Activated naive CD4-positive, alpha-beta T cell (primary cell): ENCODE measurements at places on chromosomes 4 and X.

DNA sequence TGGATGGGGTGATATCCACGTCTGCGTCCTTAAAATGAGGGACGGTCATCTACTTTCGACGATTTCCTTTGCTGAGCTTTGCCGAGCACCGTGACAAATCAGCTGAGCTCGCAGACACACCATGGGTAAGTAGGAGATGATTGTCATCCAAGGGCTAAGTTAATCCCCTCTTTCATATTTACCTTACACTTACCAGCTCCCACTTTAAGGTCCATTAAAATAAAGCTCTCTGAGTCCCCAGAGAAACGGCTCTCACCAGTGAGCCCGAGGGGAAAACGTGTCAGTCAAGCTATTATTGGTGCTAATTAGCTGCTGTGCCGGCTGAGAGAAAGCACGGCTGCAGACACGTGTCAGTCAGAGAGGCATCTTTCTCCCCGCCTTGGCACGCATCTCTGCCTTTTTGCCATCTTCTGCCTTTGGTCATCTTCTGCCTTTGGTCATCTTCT is 72.2 kb downstream of the CRLF2 start:
- DNase-seq, result no peak

DNA sequence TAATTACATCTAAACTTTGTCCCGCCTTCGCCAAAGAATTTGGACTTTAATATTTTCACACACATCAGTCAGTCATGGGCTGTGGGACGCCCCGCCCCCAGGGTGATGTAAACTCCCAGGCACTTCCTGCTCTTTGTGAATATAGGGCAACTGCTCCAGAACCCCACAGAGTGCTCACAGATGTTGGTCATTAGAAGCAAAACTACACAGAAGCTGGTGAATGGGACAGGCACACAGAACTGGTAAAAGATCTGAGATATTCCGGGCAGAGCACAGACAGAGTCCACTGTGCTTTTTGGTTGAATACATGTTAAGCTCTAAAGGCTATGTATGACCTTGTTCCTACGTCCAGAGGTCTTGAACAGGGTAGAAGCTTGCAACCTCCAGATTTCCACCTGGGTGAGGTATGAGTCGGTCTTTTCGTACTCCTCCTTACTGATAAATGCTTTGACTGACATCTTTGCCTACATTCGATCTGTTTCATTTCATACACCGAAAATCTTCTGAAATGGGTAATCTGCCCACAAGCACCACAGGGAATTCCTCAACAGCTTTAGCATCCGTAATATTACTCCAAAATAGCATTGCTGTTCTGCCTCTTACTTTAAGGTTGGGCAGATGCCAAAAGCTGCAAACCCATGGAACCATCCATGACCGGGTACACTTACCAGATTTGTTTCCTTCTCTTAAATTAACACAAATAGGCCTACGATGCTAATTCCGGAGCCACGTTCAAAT is 144.6 kb downstream of the AMELX start:
- no peak for DNase-seq

- no peak for DNase-seq
These were observed 512.7 kb upstream of the FAT1 start for GRCh38 chr4:187236209-187236890.

- no peak for DNase-seq
These were observed 24.0 kb downstream of the GALNT7 start for GRCh38 chr4:173192375-173193162.

DNA sequence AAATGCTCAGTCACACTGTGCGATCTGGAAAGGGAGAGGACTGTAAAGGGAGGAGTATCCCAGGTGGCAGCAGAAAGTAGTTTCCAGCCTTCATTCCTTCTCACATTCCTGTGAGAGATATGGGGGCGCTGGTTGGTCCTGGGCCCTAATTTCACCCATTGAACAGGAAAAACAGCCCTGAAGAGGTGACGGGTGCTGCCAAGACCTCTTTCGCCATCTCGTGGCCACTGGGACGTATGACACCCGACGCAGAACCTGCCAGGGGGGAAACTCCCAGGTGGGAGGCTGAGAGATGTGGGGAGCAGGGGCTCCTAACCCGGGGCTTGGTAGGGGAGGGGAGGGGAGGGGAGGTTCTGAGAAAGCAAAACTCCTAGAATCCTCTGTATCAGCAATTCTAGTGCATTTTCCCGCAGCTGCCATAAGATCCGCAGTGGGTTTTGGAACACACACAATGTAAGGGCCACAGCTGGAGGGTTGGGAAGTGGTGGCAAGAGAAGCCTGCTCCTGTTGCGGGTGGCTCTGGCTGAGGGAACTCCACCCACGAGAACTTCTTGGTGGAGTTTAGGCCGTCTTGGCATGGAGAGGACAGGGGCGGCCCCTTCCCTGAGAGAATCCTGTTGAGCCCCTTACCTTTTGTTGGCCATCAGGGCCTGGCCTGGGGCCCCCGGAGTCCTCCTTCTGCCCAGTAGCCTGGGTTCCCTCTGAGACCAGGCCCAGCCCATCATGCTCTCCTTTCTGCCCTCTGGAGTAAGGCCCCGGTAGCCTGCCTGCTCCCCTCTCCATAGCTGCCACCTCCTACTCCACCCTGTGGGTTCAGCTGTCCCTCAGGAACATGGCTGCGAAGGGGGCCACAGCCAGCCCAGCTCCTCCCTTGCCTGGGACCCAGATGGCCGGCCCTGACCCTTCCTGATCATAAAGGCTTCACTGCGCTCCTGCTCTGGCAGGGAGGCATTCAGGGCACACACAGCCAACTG is 134.1 kb downstream of the OR13H1 start:
- DNase-seq, result peak; percentile 16

DNA sequence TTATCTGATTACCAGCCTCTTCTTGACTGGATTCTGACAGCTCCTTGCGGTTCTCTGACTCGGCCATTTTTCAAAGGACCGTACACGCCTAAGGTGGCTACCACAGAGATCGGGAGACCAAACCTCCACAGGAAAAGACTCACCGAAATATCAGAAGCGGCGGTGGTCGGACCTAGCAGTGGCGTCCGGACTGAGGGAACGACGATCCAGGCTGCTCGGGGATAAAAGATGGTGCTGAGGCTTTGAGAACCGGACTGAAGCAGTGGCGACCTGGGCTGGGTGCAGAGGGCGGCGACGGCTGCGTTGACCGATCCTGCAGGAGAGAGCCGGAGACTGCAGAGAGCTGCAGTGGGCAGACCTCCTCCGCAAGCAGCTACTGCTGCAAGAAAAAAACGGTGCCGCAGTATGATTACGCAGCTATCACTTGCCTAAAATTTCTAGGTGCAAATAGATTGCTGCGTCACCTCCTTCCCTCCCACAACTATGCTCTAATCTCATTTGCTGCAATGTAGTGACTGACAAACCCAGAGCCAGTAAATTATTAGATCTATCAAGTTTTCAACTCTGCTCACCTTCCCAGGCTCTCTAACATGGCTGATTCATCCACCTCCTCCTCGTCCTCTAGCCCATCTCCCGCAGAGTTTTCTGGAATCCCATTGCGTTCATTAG is at the start of gene NAP1L2:
NAP1L2 (minus strand) TSS at position 426 of the 669 bp plus-strand sequence; CDS start at position 67, 359 bp downstream.
- DNase-seq, result peak; percentile 2

- no peak for DNase-seq
These were observed 181.7 kb upstream of the AGTR2 start for GRCh38 chrX:115988825-115989224.

- no peak for DNase-seq
These were observed 109.5 kb upstream of the MYOZ2 start for GRCh38 chr4:119025916-119026661.

DNA sequence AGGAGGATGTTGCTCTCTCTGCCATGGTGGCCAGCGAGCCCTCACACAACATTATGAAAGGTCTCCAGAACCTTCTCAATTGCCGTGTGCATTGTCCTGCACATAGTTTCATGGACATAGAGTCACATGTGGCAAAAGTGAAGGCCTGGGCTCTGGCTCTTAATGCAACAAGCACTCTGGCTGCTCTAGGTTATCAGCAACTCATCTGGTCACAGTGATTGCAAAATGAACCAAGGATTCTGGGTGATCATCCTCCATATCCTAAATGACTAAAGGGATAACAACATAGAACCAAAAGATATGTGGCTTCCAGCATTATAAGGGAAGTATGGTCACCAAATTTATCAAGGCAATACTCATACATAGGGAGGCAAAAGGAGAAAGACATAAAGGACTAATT is 175.2 kb downstream of the MGST2 start:
- DNase-seq, result no peak

DNA sequence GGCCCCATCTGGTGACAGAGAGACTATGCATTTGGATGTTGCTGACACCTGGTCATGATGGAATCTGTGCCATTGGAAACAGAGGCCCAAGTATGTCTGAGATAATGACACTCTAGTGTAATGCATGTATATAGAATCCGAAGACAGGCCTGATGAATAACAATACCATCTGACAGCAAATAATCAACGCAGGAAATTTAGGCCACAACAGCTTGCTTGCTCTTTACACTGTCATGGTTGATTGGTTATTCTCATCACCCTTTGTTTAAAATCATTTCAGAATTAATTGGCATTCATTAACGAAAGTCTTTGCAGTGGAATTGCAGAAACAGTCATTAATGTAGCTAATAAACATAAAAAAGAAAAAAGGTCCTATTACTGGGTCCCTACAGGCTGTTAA is 194.8 kb downstream of the AFF2 start:
- no peak for DNase-seq

- no peak for DNase-seq
These were observed 1522.9 kb downstream of the PCDH18 start for GRCh38 chr4:136009258-136009832.

GRCh38 chrX:19824603-19825002 is 62.8 kb downstream of the SH3KBP1 start:
- no peak for DNase-seq

- DNase-seq, result no peak
These were observed 106.2 kb upstream of the FAT1 start for GRCh38 chr4:186829740-186830449.

- no peak for DNase-seq
These were observed 64.6 kb upstream of the ENPP6 start for GRCh38 chr4:184282251-184282713.

DNA sequence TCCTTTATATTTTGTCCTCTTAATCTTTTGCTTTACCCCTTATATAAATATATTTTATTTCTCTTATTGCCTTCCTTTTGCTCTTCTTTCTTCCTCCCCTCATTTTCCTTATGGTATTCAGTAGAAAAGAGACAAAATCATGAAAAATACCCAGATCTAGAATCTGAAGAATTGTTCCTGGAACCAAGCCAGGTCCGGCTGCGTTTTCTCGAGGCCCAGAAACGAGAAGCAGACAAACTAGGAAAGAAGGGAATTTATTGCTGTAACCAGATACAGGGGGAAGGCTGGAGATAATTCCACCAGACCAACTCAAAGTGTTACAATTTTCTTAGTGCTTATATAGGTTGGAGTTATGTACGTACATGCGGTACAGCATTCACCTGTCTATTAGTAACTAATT is 328.7 kb downstream of the GABRG1 start:
- DNase-seq, result no peak

GRCh38 chr4:166314902-166315301 is 441.9 kb downstream of the TLL1 start:
- no peak for DNase-seq

GRCh38 chr4:107586371-107586770 is 133.7 kb downstream of the PAPSS1 start:
- no peak for DNase-seq

GRCh38 chrX:111168314-111168713 is 72.3 kb downstream of the PAK3 start:
- DNase-seq, result no peak

- DNase-seq, result no peak
These were observed 60.9 kb upstream of the TRPC3 start for GRCh38 chr4:122012735-122013134.

DNA sequence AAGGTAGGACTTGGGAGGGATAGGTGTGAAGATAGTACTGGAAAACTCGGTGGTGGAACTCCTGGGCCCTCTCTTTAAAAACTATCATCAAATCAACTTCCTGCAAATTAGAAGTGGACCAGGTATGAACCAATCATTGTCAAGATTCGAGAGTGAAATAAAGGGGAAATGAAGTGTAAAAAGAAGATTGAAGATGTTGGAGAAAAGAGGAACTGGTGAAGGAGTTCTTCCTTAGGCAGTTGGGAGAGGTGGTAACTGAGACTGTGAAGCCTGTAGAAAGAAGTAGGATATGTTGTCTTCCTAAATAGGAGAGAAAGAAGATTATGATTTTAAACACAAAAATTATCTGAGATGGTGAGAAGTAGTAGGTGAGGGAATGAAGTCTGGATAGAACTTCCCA is 212.2 kb downstream of the PPP1R2C start:
- DNase-seq, result no peak

- no peak for DNase-seq
These were observed 36.7 kb upstream of the EFNB1 start for GRCh38 chrX:68792083-68792482.

DNA sequence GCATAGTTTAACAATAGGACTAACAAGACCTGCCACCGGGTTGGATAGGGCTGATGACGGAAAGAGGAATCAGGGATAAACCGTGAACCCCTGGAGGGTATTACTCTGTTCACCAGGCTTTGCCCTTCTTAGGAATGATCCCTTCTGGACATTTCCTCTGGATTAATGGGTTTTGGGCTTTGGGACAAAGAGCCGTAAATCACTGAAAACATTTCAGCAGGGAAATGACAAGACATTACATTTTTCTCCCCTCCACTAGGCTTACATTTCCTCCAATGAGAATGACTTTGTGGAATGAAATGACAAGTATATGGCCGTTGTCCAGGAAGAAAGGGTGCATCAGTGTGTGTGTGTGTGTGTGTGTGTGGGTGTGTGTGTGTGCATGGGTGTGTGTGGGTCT is 25.9 kb upstream of the RBPJ start:
- DNase-seq, result no peak

GRCh38 chr4:85126991-85127591 is 160.6 kb upstream of the WDFY3 start:
- no peak for DNase-seq

DNA sequence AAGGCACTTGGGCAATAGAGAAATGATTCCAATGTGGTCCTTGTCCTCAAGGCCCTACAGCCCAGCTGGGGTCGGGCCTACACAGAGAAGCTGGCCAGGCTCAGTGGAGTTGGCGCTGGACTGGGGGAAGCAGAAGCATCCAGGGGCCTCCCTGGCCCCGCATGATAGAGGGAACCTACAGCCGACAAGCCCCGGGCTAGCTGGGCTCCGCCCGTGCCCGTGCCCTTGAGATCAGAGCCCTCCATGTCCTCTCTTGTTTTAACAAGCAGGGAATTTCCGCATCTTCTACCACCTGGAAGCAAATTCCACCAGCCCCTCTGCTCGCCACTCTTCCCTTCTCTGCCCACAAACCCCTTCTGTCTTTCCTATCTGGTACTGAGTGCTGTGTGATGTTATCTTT is 31.6 kb downstream of the CYTL1 start:
- DNase-seq, result no peak

GRCh38 chr4:21554066-21554465 is 394.5 kb downstream of the KCNIP4 start:
- no peak for DNase-seq

- no peak for DNase-seq
These were observed 21.1 kb downstream of the FLNA start for GRCh38 chrX:154353172-154353843.

DNA sequence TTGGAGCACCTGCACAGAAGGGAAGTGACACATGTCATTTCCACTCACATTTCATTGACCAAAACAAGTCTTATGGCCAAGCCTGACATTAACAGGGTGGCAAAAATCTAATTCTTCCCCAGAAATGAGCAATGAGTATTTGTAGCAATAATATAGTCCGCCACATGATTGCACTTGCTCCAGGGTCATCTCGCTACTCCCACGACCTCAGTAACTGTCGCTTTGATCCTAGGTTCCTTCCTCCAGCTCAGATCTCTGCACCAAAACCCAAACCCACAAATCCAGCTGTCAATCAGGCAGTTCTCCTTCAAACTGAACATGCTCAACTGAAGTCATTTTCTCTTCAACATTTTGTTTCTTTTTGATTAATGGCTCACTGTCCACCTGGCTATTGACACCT is 25.2 kb upstream of the PTTG2 start:
- DNase-seq, result no peak

- no peak for DNase-seq
These were observed 254.4 kb downstream of the NPFFR2 start for GRCh38 chr4:72286185-72286584.
